Activated T-cell treated with anti-CD3 and anti-CD28 coated beads for 4 hours (primary cell): ENCODE measurements at places on chromosomes 12 and 14.

DNA sequence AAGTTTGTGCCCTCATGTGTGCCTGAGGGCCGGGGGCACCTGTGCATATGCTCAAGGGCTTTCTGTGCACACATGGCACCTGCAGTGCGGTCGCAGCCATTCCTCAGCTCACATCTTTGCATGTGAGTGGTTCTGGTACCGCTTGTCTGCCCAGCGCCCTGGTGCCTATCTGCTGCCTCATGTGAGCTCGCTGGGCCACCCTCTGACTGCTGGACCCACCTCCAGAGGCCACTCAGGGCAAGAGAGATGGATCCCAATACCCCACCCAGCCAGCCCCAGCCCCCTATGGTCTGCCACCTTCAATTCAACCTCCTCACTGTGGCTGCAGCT lies 5.4 kb upstream of the AMN start:
- no peak for DNase-seq

DNA sequence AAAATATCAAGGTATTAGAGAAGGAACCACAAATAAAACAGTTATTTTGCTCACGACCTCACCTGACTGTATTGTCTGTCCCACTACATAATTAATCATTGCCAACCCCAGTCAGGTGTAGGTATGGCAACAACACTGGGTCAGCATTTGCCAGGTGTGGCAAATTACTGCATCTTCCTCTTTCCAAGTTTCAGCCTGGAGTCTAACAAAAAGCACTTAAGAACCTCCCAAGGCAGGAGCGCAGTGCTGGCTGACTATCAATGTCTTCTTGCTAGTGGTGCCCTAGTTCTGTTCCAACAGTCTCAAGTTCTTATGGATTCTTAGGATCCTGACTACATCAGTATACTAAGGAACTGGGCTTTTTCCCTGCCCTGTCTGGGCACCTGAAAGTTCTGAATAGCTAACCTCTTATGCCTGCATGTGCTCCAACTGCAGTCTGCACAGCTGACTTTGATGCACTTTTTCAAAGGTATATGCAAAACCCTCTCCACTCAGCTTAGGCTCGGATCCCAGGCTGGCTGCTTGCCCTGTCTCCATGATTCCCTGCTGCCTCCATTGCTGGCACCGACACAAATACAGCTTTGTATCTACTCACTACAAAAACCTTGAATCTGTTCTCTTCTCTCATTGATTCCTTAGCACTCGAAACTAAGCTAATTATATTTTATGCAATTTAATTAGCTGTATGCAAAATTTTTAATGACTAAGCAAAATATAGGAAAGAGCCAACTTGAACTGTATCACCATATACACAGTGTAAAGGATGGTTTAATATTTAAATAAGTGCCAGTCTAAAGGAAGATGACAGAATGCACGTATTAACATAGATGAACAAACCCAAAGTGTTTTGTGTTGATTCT lies 113.3 kb downstream of the PRKD1 start:
- DNase-seq, result no peak

- no peak for DNase-seq
Observed at GRCh38 chr12:39145175-39145999, 240.0 kb upstream of the CPNE8 start.

GRCh38 chr12:99911967-99912366 lies 72.8 kb downstream of the ANKS1B start:
- no peak for DNase-seq

DNA sequence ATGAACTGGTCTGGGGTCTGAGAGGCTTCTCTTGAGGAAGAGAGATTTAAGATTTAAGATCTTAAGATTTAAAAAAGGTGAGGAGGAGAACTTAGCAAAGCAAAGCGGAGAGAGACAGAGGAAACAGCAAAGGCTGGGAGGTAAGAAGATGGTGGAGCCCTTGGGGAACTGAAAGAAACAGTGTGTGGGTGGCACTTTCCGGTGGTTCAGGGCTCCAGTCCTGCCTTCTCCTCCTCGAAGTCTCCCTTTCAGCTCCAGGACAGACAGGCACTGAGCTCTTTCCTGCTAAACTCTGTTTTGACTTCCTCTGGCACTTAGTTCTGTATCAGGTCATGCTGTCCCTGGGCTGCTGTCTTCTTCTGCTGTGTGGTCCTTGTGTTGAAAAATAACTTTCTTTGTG lies 298.7 kb upstream of the SRRM4 start:
- no peak for DNase-seq

DNA sequence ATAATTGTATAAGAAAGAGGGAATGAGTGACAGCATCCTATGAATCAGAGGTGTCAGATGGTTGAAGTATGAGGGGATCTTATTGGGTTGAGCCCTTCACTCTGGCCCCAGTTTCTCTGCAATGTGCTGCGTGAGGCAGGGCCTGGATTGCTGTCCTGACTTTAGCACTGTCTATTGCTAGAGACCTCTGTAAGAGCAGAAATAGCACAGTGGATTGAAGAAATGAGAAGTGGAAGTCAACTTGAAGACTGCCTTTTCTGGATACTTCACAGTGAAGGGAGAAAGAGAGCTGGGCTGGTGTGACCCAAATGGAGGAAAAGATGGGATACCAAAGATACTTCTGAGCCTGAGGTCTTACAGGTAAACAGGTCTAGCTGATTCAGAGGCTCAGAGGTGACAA lies 5.8 kb downstream of the ASCL4 start:
- no peak for DNase-seq

DNA sequence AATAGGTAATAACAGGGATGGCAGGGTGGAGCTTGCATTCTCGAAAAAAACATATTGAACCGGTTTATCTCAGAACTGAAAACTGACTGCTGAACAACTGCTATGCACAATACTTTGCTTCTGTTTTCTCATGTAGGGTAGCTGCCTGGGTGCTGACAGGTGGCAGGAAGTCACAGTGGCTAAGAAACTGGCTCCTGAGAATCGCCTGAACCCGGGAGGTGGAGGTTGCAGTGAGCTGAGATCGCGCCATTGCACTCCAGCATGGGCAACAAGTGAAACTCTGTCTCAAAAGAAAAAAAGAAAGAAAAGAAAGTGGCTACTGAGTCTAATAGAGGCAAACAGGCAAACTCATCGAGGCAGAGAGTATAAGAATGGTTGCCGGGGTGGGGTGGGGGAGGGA lies 113.1 kb downstream of the CCDC60 start:
- DNase-seq, result no peak

DNA sequence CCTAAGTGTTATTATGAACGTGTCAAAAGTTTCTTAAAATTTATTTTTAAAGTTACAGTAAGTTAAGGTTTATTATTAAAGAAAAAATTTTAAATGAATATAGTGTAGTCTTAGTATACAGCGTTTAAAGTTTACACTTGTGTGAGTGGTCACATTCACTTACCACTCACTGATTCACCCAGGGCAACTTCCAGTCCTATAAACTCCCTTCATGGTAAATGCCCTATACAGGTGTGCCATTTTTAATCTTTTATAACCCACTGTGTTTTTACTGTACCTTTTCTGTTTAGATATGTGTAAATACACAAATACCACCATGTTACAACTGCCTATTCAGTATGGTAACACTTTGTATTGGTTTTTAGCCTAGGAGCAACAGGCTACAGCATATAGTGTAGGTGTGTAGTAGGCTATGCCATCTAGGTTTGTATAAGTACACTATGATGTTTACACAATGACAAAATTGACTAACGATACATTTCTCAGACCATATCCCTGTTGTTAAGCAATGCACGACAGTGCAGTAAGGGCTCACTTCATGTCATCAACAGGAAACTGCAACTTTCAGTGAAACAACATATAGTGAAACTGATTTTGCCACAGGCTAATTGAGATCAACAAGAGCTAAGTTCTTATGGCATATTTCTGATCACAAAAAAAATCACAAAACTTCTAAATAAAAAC lies 112.0 kb upstream of the TMCC3 start:
- DNase-seq, result no peak

- DNase-seq, result no peak
Observed at GRCh38 chr12:109222062-109222461, 87.0 kb downstream of the FOXN4 start.

DNA sequence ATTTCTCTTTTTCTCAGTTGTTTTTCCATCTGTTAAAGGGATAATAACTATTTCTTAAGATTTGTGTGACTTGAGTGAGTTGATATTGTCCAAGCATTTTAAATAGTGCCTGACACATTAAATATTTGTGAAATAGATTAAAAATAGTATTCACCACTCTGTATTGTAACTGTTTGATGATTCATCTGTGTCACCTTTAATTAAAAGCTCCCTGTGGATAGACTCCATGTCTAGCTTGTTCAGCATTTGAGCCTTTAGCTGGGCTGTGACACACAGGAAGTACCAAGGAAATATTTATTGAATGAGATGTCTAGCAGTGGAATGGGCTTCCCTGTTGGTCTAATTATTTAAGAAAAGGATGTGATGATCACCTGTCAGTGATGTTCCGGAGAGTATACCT lies 1.8 kb upstream of the GLIPR1L2 start:
- no peak for DNase-seq

- DNase-seq, result no peak
Observed at GRCh38 chr14:65351493-65352194, 60.9 kb upstream of the FUT8 start.

DNA sequence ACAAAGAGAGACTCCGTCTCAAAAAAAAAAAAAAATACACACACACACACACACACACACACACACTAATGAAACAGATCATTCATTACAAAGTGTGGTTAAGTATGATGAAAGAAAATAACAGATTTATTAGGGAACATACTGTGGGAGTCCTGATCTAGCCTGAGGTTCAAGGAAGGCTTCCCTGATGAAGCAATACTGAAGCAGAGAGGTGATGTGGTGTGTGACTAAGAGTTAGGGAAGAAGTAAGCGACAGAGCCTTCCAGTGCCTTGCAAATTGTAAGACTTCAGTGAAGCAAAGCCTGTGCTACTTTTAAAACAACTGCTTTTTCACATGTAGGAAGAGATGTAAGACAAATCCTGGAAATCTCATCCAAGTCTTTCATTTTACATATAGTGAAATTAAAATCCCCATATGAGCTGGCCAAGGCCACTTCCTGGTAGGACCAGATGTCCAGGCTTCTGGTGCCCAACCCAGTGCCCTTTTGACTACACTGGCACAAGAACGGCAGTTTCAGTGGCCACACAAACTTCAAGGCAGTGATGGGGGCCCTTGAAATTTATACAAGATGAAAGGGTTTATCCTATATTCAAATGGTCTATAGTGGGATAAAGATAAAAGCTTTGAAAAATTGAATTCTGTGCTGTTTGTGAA lies 86.2 kb downstream of the STON2 start:
- DNase-seq, result no peak
